ENCODE measurements at places on chromosomes 12 and 14.
A peak's percentile ranks its signal among the peaks of the same experiment; 100 is the strongest.

- no peak for DNase-seq
Measured at GRCh38 chr12:62468397-62468796, 1.8 kb downstream of the MON2 start.

- no peak for DNase-seq
Measured at GRCh38 chr12:1706632-1706980, 15.7 kb downstream of the ADIPOR2 start.

GRCh38 chr12:117067016-117067415, 32.2 kb downstream of the TESC start:
- no peak for DNase-seq

- DNase-seq = no peak
Measured at GRCh38 chr12:110168732-110169455, 44.7 kb downstream of the IFT81 start.

GRCh38 chr14:98130691-98131090, 1141.3 kb downstream of the BCL11B start:
- DNase-seq = no peak

- no peak for DNase-seq
Measured at GRCh38 chr14:96162265-96162664, 42.4 kb upstream of the BDKRB2 start.

- no peak for DNase-seq
Measured at GRCh38 chr14:76576047-76576741, 185.1 kb upstream of the VASH1 start.

DNA sequence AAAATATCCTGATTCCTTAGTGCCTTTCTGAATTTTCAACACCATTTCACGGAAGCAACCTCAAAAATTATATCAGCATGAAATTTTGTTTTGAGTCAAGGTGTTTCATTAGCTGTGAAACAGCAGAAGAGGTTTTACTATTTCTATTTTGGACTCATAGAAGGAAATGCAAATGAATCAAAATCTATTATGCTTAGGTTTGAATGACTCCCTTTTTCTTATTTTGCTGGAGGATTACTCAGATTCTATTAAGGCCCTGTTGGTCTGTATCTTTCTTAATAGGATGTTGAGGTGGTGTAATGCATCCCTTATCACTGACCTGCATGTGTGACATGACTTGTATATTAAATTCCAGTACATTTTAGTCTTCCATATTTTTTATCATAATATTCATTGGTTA, 165.8 kb downstream of the TMTC2 start:
- no peak for DNase-seq

DNA sequence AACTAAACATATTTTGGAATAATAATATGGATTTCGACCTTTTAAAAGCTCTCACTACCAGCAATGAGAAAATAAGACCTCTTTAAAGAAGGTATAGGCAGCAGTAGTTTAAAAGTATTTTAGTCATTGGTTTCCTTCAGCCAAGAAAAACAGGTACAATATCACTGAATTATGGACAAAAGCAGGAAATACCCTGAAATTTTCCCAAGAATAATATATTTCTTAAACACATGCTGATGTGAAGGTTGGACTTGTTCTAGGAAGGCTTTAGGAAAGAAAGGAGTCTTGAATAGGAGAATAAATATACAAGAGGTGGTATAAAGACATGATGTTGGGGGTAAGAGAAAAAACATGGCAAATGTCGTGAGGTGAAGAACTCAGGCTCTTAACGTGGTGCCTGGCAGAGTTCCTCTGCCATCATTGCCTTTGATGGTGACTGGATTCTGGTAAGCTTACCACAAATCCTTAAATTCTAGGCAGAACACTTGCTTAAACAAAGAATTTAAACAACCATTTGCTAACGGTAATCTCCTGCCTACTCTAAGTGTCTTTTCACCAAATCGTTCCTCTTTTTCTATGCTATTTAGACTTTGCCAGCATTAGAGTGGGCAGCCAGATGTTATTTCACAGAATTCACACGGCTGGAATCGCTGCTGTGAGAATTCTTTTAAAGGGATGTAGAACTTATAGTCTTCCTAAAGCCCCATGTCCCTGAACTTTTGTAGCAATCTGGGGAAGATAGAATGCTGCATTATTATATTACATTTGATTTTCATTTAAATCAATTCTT, 11.9 kb upstream of the NUDT4 start:
- no peak for DNase-seq

DNA sequence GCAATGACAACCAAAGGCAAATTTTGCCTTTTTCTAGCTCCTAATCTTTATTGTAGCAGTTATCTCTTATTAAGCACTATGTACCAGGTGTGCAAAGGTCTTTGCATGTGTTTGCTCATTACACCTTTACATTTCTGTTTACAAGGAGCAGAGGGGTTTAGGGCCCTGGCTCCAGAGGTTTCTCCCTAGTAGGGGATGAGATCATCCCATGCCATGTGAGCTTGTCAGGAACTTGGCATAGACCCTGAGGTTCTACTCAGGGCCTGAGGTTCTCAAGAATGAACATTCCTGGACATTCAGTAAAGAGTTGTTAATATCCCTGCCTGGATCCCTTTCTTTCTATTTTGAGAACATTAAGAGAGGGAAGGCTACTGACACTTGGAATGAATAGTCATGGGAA, 292.0 kb downstream of the RPAP3 start:
- no peak for DNase-seq

DNA sequence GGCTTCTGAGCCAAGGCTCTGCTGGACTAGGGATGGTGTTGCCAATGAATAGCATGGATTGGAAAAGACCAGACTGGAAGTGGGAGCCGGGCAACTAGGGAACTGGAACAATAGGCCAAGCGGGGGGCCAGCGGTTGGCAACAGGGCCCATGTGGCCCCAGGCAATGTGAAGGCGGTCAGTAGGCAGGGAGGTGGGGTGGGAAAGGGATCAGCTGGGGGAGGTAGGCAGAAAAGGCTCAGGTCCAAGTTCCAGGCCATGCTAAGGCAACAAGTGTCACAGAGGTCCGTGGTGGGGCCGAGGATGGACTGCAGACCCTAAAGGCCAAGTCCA, 14.9 kb upstream of the MLXIP start:
- DNase-seq = no peak

GRCh38 chr12:106140223-106140986, 1.7 kb upstream of the NUAK1 start:
- no peak for DNase-seq

GRCh38 chr12:67193704-67194103, 75.5 kb upstream of the CAND1 start:
- peak; percentile 58 for DNase-seq

- DNase-seq = no peak
Measured at GRCh38 chr12:33617218-33617617, 177.6 kb upstream of the SYT10 start.

GRCh38 chr14:99257673-99258221, 14.2 kb downstream of the BCL11B start:
- no peak for DNase-seq

DNA sequence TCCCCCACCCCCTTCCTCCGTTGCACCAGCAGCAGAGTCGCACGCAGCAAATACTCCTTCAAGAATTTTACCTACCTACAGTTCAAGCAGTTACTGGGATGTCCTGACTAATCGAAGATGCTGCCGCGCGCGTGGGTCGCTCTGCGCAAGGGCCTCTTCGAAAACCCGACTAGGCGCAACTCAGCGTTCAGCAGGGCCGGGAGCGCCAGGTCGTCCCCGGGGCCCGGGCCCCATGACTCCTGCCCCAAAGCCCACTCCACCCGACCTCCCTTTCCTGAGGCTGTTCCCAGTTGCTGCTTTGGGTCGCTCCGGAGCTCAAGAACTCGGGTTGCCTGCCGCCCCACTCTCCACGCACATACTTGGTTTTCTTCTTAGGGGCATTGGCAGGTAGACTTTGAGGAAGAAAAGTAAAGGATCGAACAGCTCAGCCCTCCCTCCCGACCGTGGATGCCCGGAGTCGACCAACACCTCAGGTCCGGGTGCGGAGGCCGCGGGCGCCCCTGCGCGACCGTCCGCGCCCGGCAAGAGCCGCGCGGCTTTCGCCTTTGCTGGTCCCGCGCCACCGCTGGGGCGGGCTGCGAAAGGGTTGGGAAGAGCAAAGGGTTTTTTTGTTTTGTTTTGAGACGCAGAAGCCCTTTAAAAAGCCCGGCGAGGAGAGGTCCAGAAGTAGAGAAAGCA, 1.9 kb downstream of the BMP4 start:
- DNase-seq = no peak

DNA sequence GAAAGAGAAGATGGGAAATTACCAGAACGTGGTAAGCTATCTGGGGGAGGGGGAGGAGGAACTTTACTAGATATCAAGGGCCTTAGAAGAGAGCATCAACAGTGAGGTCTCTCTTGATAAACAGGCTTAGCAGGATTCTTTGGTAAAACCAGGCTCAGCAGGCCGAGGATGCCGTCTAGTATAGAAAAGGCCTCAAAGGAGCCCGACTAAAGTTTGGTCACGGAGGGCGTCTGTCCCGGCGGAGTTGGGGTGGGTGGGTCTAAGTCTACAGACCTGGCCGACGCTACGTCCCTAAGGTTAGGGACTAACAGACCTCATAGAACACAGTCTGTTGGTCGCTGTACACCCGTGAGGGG, 538 bp upstream of the TIGAR start:
- peak; percentile 22 for DNase-seq

DNA sequence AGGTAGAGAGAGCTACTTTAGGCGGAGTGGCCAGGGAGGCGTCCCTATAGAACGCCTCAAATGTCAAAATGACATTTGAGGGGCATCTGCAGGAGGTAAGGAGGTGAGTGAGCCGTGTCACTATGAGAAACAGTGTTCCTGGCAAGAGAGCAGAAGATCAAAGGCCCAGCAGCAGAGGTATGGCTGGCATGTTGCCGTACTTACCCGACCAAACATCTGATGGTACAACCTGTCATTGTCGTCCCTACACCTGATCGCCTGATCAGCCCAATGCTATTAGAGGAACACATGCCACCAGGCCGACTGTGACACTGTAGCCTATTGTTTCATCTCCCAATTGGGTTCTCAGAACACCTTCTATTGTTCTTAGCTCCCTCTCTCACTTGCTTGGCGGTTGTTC, 33.9 kb upstream of the POC1B start:
- no peak for DNase-seq

DNA sequence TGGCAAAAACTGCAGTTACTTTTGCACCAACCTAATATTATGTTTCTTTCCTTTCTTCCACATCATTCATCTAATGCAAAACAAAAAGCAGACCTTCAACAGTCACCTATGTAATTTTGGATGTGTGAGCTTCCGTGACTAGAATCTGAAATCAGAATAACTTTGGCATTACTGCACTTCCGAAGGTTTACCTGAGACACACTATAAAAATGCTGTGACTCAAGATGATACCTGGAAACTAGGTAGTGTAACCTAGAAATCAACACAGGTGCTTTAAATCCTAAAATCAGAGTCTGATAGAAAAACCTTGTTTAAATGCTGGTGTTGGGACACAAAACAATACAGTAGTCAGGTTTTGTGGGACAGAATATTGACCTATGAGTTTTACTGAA, 2.2 kb downstream of the BTBD7 start:
- DNase-seq = no peak

DNA sequence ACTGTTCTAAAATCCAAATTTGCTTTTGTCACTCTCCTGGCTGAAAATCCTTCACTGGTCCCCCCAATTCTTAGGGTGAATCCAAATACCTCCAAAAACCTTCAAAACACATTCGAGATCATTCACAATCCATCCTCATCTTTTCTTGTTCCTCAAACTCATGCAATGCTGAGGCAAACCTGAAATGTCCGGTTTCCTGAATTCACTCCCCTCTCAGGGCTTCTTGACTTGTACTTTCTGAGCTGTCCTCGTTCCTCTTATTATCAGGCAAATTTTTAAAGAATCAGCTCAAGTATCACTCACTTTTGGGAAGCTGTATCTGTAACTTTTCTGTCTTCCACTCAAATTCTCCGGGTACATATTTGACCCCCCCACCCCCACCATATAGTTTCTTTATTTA, 84.9 kb upstream of the DUSP6 start:
- DNase-seq = no peak

GRCh38 chr12:124088217-124088907, 115.3 kb downstream of the ZNF664 start:
- no peak for DNase-seq

GRCh38 chr12:66803930-66804329, 125.1 kb upstream of the GRIP1 start:
- DNase-seq = no peak

DNA sequence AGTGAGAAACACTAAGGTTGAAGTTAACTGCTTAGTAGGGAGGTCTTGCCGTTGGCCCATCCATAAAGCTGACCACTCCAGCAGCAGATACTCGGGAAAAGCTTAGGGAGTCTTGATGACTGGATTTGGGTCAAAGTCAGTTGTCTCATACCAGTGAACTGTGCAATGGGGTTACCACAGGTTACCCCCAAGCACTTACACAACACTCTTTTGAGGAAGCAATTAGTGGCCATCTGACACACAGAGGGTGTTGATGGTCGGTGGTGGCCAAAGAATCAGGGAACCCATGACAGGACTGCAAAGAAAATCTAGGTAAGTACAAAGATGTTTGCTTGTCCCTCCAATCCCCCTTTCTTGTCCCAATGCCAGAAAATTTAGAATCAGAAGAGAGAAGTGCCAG, 410.2 kb downstream of the APAF1 start:
- DNase-seq = no peak

DNA sequence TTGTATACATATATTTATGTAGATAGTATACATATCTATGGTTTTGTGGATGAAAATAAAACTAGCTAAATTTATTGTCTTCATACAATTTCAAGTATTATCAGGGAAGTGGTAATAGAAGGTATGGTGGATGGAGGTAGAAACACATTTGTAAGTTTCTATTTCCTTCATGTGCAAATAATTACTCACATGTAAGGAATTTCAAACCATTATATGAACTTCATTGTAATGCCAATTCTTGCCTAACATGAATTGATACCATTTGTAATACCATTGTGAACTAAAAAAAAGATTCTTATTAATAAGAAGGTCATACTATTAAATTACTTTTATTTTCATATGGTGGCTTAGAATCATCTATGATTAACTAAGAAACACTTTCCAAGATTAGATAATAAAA, 20.1 kb upstream of the PPFIA2 start:
- DNase-seq = no peak

- no peak for DNase-seq
Measured at GRCh38 chr12:61998791-61999190, 261.4 kb upstream of the USP15 start.

DNA sequence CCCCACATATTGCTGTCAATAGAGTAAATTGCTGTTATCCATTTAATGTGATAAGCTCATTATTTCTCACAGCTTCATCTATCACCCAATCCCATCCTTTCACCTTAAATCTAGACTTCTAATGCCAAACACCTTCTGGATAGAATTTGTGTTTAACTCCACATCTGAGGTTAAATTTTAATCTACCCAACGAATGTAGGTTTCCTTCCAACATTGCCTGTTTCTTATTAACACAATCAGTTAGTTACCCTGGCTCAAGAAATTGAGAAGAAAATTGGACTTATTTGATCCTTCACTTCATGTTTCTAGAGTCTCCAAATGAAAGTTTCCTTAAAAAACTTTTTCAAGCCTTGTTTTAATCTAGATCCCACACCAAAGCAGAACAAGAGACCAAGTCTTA, 67.3 kb downstream of the PTPRO start:
- no peak for DNase-seq

Measured in renal cortex interstitium (tissue), 15 donors.